Activated CD4-positive, alpha-beta T cell treated with anti-CD3 and anti-CD28 coated beads for 24 hours (primary cell): ENCODE measurements at places on chromosomes 2 and 18.

GRCh38 chr2:137721733-137722132 lies 242.5 kb upstream of the HNMT start:
- no peak for DNase-seq

DNA sequence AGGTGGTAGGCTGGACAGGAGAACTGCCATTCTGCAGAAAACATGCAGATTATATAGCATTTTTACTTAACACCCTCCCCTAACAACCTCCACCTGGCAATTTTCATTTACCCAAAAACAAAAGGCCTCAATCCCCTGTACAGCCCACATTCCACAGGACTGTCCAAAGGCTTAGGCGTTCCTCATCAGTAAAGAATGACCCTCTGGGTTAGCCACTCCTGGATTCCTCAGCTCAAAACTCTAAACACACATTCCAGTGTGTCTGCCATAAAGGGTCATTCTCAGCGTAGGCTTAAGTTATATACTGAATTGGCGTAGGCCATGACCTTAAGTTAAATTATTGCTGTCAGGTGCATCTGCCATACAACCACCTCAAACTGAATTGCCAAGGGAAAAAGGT lies 261.8 kb upstream of the CHAC2 start:
- DNase-seq, result no peak

DNA sequence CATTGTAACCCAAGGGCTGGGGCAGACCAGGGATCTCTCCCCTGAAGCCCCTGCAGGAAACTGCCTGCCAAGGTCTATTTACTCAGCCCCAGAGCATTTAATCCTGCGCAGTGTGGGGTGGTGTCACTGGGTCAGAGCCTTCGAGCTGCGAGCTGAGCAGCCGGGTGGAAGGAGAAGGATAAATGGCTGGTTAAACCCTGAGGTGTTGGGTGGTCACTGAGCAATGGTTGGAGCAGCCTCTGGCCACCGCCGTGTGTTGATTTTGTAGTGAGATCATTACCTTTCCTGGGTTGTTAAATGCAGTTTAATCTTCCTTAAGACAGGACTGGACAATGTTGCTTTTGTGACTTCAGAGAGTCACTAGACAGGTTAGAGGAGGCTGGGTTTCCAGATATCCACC lies 98.1 kb downstream of the SETBP1 start:
- no peak for DNase-seq

DNA sequence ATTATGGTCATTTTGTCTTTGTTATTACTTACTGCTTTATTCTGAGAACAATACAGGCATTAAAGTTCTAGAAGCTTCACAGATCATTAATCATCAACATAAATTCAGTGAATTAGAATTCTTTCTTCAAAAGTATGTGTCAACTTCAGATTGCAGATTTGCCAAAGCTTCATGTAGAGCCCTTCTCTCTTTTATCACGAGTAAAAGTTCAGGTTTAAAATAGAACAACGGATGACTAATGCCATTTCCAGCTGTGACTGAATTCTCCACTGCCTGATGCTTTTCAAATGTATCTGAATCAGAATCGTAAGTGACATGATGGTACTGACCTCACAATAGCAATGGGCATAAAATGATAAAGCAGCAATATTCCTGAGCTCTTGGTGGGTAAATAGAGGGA lies 116.0 kb downstream of the ABCA12 start:
- no peak for DNase-seq

DNA sequence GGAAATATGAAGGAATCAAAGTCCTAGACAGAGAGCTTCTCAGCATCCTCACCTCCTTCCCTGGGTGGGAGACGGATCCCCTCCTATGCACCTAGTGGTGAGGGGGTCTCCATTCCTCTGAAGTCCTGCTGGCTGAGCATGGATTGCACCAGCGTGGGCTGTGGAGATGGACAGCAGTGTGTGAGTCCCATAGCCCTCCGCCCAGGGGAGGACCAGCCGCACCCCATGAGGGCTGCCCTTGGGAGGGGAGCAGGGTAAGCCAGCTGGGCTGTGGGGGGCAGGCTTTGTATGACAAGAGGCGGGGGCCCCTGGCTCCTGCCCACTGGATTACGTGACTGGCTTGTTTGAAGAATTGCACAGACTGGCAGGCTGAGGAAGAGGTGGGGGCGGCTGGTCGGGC lies 768.2 kb downstream of the GALR1 start:
- DNase-seq, result no peak

GRCh38 chr2:96176661-96177060 lies 31.4 kb upstream of the DUSP2 start:
- DNase-seq, result no peak

DNA sequence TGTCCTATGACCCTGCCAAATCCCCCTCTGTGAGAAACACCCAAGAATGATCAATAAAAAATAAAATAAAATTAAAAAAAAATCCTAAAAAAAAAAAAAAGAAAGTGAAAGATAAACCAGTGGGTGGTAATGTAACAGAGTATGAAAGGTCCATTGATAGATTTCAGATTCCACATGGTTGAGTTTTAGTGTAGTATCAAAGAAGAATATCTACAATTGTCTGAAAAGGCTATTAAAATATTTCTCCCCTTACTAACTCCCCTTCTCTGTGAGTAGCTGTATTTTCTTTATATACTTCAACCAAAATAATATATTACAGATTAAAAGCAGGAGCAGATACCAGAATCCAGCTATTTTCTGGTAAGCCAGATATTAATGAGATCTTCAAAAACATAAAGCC lies 92.8 kb downstream of the SPRED2 start:
- DNase-seq, result no peak

DNA sequence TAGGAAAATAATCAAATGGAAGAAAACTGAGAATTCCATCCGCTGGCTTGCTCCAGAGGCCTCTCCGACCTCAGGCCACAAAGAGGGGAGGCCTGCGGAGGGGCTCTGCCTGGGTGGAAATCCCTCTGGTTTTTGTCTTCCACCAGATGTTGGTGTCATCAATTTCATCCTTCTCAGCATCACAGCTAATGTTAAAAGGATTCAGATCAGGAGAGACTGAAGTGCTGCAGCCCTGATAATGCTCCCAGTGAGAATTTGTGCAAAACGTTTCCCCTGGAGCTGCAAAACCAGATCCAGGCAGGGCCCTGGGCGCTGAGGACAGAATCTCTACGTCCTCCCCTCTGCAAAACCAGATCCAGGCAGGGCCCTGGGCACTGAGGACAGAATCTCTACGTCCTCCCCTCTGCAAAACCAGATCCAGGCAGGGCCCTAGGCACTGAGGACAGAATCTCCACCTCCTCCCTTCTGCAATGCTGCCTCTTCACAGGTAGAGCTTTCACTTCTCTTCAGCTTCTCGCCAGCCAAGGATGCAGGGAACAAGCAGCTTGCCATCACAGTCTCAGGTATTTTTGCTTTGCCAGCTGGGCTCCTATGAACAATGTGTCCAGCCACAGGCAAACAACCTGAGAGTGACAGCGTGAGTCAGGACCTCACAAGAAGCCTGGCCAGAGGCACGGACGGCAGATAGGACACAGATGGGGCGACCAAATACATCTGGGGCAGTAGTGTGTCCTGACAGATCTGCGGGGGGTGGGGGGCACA lies 81.2 kb downstream of the TMEM18 start:
- DNase-seq, result no peak
